Hepatic stellate cell (primary cell): ENCODE measurements at places on chromosomes 4 and X.

DNA sequence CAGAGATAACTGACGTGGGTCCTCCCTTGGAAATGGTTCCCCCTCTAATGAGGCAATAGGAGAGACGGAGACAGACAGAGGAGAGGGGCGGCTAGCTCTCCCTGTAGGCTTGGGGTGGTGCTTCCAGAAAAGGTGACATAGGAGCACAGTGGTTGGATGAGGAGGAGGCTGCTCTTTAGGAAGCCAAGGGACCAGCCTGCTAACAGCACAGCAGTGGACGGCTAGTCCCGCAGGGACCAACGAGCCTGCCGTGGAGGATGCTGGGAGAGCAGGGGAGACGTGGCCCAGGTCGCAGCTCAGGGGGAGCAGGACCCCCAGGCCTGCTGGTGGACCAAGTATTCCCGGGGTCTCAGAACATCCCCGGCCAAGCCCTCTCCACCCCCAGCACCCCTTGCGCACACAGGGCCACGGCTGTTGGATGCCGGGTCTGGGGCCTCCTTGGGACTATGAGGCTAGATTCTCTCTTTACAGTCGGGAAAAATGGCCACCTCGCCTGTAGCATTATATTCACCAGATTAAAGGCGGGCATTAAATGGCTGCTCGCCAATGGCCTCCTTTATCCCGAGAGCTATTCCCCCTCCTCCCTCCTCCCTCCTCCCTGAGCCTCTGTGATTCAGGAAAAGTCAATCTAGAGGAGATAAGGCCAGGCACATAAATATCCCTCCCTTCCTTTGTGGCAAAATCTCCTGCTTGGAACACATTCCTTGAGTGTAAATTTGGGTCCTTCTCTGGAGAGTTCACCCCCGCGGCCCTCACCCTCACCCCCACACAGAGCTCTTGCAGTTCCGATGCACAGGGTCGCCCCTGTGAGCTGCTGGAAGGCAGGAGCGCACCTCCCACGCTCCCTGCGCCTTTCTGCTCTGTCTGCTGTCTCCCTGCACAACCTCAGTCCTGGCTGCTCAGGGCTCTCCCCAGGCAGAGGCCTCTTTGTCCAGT is 30.5 kb upstream of the NSG1 start:
- peak; percentile 36 for DNase-seq

- no peak for DNase-seq
Measured at GRCh38 chr4:86356425-86357210, 3.2 kb downstream of the MAPK10 start.

DNA sequence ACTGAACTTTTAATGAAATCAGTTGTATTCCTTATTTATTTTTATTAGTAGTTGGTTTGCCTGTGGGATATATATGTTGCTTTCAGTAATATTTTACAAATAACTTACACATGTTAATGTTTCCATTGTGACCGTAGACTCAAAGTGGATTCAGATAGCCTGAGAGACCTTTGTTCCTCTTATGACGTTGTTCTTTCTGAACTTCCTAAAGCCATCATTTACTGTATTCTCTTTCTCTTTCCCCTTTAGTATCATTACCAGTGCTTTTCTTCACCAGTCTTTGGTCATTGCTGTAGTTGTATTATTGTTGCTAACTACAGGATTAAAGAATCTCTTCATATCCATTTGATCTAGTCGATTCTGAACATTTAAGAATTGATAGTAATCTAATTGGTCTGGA is 4.3 kb downstream of the STIM2 start:
- no peak for DNase-seq

DNA sequence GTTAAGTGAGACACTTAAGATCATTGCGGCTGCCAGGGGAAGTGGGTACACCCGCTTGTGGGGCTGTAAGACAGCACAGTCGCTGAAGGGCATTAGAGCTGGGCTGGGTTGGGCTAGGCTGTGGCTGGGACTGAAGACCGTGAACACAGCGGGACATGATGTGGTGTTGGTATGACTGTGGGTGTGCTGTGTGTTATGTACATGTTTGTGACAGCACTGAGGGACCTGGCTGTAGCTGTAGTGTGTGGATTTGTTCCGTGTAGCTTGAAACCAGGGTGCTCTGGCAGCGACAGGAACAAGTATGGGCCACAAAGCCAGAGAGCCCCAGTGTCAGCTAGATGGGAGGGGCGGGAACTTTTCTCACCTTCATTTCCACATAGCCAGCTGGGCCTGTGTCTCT is 82.1 kb downstream of the NHSL2 start:
- no peak for DNase-seq

DNA sequence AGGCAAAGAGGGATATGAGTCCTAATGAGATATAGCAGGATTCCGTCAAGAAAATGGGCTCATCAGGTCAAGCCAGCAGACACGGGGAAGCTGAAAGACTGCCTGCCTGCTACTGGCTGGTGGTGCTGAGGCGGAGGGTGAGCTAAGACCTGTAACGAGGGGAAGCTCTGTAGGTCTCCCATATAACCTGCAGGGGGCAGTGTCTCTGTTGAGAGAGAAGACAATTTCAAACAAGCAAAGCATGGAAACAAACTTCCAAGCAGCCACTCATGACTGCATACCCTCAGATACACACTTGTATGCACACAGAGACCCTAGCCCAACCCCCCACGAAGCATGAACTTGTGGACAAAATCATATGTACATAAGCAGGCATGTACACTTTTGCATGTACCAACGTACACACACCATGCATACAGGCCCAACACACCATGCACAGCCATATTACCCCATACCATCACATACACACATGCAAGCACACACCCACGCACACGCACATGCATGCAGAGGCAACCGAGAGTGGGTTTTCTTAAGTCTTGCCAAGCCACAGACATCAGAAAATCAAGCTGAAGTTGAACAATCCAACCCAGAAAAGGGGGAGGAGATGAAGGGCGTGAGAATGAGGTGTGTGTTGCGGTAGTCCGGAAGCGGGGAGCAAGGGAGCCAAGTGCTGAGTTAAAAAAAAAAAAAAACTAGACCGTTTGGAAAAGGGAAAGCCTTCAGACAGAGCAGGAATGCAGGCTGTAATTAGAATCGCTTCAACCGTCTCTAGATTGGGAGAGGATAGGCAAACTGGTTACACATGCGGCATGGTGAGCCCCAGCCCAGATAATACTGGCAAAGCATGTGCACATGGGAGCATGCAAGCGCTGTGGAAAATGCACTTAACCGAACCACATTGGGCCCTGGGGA is 71.0 kb downstream of the PJA1 start:
- DNase-seq: peak; percentile 72

DNA sequence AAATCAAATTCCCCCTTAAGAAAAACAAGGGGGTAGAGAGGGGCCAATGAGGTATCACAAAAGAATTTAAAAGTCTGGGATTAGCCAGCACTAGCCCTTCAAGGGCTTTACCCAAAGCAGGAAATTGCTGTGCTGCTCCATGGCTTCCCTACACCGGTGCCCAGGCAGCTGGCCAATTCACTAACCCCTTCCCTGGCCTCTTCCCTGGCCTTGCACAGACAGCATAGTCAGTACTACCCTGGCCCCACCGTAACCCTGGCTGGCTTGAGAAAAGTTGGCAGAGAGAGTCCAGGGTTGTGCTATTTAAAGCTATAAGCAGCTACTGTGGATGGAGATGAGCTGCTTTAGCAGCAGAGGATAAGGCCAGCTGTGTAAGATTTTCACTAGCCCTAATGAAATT is 43.1 kb downstream of the ADAMTS3 start:
- no peak for DNase-seq

GRCh38 chrX:155886409-155886808 is 5.3 kb downstream of the VAMP7 start:
- no peak for DNase-seq

GRCh38 chrX:70030301-70030767 is 19.4 kb downstream of the AWAT2 start:
- peak; percentile 59 for DNase-seq

DNA sequence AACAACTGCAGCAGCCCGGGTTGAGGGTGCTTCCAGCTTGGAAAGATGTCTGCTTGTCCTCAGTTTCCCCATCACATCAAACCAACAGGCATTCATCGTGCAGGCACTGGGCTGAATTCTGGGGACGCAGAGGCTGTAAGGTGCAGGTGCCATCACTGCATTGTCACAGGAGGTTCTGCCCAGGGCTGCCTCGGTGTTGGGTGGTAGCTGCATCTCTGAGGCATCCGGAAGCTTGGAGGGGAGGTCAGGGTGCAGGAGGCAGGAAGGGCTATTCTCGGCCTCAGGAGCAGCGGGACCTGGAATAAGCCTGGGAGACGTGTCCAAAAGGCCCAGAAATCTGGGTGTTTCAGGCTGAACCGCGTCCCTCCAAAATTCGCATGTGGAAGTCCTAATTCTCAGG is 134.6 kb downstream of the HMX1 start:
- no peak for DNase-seq

DNA sequence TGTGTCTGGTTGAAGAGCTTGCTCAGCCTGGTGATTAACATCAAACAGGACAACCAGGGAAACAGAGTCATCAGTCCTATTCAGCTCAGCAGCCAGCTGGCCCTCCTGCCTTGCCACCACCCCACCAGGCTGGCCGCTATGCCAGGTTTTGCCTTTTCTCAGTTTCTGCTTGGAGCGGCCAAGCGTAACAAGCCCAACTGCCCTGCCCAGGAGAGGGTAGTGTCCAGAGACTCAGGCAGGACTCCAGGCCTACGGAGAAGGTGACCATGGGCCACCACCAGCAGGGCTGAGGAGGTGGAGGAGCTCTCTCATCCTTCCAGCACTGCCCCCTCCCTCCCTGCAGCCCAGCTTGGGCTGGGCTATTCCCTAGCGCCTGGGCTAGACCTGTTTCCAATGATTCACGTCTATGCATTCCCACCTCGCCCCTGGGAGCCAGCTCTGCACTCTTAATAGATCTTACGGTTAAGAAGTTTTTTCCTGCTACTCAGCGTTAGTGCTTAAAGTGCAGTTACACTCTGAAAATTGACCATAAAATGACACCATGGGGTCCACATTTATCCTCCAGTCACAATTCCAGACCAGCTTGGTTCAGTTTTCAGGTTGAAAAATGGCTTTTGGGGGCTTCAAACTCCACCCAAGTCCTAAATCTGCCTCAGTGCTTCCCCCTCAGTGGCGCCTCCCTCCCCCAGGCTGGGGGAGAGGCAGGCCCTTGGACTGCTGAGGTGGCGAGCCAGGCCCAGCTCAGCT is 124.0 kb upstream of the PJA1 start:
- no peak for DNase-seq

DNA sequence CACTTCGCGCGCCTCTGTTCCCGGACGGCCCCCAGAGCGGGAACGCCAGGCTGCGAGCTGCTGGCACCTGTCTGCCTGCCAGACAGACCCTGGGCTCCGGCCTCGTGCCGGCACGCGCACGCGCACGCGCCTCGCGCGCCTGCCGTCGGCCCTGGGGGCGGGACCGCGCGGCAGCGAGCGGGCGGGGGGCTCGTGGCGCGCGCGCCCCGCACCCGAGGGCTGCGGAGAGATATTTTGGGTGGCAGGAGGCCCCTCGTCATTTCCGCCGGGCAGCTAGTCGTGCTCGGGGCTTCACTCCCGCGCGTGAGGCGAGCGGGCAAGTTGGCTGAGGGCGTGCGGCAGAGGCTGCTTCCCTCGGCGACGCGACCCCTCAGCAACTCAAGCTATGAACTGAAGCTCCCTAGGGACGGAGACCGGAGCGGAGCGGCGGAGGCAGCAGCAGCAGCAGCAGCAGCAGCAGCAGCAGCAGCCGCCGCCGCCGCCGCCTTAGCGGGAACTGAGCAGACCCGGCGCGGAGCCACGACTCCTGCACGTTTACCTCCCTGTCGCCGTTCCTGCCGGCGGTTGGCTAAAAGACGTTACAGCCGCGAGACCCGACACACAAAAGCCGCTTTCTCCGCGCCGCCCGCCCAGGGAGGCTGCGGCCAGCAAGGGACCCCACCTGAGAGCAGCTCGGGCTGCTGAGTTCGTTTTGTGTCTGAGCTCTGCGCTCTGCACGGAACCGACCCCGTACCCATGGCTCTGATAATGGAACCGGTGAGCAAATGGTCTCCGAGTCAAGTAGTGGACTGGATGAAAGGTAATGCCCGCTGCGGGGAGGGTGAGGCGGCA is at the start of gene CNKSR2:
Gene CNKSR2 (plus strand): TSS at position 256 of the 831 bp plus-strand sequence. CDS start 480 bp downstream, at position 736.
- DNase-seq: no peak

DNA sequence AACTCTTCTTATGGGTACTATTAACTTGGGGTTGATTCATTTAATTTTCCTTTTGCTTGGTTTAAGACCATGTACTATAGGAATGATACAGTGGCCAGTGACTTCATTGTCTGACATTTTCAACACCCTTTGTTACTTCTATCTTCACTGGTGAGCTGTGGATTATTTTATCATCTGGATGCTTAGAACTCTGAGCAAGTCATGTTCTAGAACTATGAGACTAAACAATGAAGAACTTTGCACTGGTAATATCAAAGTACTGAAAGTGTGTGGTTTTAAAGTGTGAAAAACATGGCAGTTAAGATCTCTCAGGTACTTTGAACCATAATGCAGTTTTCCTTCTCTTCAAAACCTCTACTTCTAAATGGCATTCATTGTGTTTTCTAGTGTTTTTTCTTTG is 47.8 kb downstream of the MAP7D3 start:
- no peak for DNase-seq

DNA sequence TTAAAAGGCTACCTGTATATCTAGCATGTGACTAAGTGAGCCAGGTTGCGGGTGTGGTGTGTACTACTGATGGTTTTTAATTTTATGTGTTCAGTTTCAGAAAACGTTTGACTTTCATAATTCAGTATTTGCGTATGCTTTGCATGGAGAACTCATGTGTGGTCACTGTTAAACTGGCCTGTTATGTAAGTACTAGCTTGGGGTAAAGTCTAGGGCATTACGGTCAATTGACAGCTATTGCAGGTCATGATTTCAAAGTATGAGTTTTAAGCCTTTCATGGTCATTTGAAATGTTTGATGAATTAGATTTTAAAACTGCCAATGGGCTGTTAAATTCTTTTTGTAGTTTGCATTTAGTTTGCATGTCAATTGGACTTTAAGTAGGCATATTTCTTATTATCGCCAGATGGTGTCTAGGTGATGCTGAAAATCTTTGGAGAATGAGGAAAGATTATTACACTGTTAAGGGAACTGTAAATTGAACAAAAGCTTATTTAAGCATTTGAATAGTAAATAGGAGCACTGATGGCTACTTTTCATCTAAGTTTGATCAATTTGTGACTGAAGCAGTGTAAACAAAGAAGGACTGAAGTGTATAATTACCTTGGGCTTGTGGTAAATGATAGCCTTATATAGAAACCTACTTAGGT is 563.4 kb downstream of the DACH2 start:
- DNase-seq: no peak

DNA sequence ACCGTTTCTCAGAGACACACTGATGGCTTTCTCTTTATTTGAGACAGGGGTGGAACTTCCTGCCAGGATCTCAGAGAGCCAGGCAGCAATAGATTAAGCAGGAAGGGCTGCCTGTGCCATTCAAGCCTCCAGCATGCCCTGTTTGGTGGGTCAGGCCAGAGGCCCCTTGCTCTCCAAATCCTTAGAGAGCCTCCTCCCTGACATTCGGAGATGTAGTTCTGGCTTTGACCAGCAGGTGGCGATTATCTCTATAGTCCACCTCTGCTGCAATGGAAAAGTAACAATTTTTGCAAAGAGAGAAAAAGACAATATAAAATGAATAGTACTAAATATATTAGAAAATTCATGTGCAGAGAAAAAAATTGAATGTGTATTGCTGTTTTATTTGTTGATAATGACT is 93.9 kb downstream of the NXF2B start:
- DNase-seq: peak; percentile 16
